Activated T-helper 1 cell treated with anti-CD3 and anti-CD28 coated beads, Interleukin-12 subunit alpha, Interleukin-12 subunit beta, Interleukin-2, Interleukin-4 antibody, amounts not matched to agents 30 ng/mL and 10 ng/mL and 1 ng/mL, durations not matched to agents 14 hours and 24 hours and 36 hours (primary cell): ENCODE measurements at places on chromosomes 12 and 14.
A peak's percentile ranks its signal among the peaks of the same experiment; 100 is the strongest.

DNA sequence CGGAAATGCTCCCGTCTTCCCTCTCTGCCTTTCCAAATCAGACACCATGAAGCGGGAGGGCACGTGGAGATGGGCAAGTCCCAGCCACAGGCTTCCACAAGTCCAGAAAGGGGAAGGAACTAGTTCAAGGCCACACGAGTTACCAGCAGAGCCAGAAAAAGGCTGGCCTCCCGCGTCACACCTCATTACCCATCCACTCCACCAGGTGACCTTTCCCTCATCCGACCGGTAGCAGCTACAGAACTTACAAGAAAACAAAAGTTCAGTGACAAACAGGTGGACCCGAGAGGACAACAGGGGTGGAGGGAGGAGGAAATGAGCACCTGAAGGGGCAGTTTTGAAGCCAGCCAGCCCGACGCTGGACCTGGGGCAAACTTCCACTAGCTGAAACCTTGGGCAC, 46.9 kb downstream of the CHGA start:
- DNase-seq: no peak

GRCh38 chr14:61280526-61281185, 482 bp downstream of the TMEM30B start:
- peak; percentile 68 for DNase-seq

DNA sequence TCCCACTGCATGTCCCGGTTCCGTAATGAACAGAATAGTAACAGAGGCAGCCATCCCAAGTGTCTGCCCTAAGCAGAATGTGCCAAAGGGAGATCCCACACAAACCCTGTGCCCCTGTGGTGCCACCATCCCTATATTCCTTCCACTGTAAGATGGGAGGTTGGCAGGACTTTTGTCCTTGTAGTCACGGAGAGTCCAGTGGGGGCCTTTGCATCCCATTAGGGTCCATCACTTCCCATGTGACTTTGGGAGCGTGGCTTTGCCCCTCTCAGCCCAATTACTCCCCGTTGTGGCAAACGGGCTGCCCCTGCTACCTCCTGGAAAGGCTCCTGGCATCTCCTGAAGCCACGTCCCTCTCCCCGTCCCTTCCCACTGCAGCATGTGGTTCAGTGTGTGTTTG, 189.5 kb upstream of the FKBP4 start:
- DNase-seq: no peak

DNA sequence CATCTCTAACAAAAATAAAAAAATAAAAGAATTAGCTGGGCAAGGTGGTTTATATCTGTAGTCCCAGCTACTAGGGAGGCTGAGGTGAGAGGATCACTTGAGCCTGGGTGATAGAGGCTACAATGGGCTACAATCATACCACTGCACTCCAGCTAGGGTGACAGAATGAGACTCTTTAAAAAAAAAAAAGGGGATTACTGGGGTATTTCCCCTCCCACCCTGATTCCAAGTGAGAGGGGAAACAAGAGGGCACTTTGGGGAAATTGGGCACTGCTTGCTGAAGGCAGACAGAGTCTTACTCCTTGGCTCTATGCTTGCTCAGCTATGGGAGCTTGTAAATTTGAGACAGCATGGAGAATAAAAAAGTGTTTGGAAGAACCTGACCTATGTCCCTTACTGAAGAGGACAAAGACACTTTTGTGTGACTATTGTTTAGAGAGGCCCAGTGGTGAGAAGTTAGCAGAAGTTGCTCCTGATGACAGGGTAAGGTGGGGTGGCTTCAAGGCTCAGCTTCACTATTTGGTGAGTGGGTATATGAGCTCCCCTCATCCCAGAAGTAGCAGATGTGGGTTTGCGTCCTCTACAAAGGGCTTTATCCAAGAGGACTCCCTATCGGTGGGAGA, 44.0 kb downstream of the KLRG1 start:
- DNase-seq: no peak

- no peak for DNase-seq
Observed at GRCh38 chr14:73422515-73422914, 35.8 kb downstream of the NUMB start.

- DNase-seq: no peak
Observed at GRCh38 chr12:115749071-115749841, 528.2 kb downstream of the MED13L start.

DNA sequence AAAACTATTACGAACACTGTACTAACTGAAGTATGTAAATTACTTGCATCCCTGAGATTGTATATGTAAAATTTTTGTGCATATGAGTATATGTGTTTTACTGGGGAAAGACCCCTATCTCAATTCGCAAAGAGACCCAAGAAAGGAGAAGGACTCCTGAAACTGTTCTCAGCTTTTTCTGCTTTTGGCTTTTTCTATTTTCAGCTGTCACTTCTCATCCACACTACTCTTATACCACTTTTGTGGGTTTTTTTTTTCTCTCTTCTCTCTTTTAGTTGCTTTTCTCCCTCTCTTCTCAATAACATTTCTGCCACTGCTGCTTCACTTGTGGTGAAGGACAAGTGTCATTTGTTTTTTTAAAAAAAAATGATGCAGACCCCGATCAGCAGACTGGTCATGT, 39.8 kb downstream of the NIN start:
- no peak for DNase-seq

DNA sequence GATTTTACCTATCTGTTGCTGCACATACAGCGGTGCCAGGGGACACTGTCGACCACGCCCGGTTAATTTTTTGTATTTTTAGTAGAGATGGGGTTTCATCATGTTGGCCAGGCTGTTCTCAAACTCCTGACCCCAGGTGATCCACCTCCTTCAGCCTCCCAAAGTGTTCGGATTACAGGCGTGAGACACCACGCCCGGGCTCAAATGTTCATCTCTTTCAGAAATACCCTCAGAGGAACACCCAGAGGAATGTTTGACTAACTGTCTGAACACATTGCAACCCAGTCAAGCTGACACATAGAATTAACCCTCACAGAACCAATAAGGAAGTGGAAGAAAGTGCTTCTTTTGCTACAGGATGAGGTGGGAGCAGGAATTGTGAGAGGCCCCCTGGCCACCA, 15.0 kb upstream of the ETFBKMT start:
- DNase-seq: no peak

GRCh38 chr12:56763753-56764657, 881 bp downstream of the HSD17B6 start:
- DNase-seq: no peak

GRCh38 chr12:108516511-108517275, 1.6 kb downstream of the FICD start:
- DNase-seq: no peak

GRCh38 chr12:129184127-129184928, 331.1 kb downstream of the GLT1D1 start:
- no peak for DNase-seq

DNA sequence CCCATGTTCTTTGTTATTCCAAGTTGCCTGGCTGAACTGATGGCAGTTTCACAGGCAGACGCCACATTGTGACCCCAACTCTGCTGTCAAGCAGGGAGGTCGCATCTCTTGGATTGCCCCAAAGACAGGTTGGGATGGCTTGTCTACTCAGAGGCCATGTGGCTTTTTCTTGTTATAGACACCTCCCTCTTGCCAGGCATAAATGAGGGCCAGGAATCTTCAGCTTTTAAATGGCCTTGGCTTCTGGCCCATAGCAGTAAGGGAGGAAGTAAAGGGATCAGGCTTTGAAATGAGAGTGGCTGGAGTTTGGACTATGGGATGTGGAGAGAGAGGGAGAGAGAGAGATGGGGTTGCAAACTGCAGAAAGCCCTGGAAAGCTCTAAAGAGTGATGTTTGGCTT, 215.0 kb downstream of the TBX5 start:
- DNase-seq: no peak

DNA sequence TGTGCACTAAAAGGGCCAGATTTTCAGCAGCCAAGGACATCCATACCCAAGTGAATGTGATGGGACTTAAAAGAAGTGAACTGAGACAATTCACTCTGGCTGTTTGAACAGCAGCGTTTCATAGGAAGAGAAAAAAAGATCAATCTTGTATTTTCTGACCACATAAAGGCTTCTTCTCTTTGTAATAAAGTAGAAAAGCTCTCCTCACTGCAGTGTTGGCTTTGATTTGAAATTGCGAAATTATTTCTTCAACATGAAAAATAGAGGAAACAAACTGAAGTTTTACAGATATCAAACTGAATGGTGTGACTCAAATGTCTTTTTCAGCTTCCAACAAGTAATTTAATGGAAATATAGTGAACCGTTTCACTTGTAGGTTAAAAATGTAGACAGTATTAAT, 11.3 kb upstream of the KCNMB4 start:
- no peak for DNase-seq

DNA sequence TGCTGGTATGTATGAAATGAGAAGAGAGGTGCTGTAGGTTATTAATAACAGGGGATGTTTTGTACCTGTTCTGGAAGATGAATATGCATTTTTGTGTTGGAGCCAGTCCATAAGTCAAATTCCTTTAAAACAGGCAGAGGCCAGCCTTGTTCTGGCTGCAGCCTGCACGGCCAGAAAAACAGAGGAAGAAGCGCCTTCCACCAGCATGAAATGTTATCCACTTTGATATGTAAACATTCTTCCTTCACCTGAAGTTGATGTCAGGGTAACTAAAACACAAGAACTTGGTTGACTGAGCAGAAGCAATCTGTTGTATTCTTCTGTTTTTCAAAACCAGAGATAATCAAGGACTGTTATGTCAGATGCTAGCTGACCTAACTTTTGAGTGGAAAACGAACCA, 237.9 kb upstream of the PLEKHG7 start:
- no peak for DNase-seq

GRCh38 chr12:32266756-32267155, 132.6 kb upstream of the FGD4 start:
- DNase-seq: no peak

- no peak for DNase-seq
Observed at GRCh38 chr12:51262758-51263177, 7.4 kb downstream of the SMAGP start.

GRCh38 chr12:46110223-46110611, 119.8 kb upstream of the SCAF11 start:
- DNase-seq: no peak

DNA sequence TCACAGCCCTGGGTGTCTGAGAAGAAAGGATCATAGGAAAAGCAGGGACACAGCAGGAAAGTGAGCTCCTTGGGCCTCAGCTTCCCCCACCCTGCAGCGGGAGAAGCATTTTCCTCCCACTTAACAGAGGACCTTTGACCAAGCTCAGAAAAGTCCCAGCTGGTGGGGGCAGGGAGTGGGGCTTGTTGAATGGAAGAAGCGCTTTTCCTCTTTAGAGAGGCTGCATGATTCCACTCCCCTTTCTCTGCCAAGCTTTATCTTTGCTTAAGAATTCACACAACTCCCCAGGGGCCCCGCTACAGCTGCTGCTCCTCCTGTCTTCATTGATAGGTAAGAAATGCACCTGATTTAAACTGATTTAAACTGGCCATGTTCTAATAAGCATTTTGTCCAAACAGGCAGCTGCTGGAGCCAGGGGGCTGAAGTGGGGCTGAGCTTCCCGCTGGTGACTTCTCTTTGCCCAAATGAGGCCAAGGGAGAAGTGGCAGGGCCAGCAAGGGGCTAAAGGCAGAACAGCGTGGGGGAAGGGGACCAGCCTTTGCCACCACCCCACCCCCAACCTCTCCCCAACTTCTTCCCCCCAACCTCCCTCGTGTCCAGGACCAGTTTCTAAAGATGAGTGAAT, 1.7 kb upstream of the PAPLN start:
- no peak for DNase-seq

GRCh38 chr14:92513204-92513965, at the start of gene RIN3:
RIN3 (plus strand) TSS chr14:92513781; CDS start chr14:92513933, 152 bp downstream.
- DNase-seq: peak; percentile 33

GRCh38 chr12:90010089-90010488, 301.5 kb upstream of the ATP2B1 start:
- DNase-seq: no peak

- DNase-seq: no peak
Observed at GRCh38 chr12:232731-233614, 19.0 kb upstream of the SLC6A12 start.

DNA sequence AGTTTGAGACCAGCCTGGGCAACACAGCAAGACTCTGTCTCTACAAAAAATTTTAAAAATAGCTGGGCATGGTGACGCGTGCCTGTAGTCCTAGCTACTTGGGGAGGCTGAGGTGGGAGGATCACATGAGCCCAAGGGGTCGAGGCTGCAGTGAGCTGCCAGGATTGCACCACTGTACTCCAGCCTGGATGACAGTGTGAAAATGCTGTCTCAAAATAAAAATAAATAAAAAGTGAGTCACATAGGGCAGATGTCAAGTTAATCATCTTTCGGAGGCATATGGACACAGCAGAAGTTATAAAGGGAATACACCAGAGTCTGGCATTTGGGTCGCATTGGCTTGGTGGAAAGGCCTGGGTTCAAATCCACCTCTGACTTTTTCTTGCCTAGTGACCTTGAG, 92.7 kb downstream of the PHETA1 start:
- no peak for DNase-seq

DNA sequence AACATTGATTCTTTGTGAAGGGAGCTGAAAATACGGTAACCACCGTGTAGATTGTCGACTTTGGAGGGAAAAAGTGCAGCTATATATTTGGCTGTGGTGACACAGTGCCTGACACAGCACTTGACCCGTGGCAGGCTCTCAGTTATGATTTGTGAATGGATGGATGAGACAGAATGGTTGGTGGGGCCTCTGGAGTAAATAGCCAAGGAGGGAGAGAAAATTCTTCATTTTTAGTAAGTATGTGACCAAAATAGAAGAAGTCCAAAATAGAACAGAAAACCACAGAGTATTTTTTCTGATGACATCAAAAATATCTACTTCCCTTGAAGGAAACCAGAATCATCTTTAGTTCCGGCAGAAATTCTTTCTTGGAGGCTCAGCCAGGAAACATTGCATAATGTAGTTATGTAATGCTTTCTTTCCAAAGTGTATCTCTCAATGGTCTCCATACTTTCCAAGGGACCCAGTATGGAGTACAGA, 82.0 kb upstream of the WSCD2 start:
- no peak for DNase-seq

GRCh38 chr14:27026097-27026496, 428.3 kb upstream of the NOVA1 start:
- no peak for DNase-seq

GRCh38 chr14:49733836-49734235, 34.1 kb upstream of the KLHDC2 start:
- no peak for DNase-seq

GRCh38 chr12:66541426-66541825, 137.4 kb downstream of the GRIP1 start:
- no peak for DNase-seq

DNA sequence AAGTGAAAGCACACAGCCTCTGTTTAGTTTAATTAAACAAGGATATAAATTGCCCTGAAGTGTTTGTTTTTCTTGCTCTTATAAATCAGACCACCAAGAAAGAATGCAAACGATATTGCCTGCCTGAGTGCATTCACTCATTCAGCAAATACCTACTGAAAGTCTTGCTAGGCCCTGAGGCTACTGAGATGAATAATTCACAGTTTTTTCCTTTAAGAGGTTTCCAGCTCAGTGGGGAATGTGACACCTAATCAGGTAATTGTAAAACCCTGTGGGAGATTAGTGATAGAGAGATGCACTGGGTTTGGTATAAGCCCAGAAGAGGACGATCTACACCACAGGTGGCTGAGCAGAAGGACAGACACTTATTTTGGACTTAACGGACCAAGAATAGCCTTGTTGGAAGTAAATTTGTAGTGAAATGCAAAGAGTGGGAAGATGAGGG, 151.4 kb downstream of the SLC35F4 start:
- DNase-seq: no peak
